Fibroblast of skin of left biceps (primary cell): ENCODE measurements at places on chromosomes 3 and 15.

GRCh38 chr3:31016196-31016595, 121.7 kb upstream of the GADL1 start:
- DNase-seq, result no peak

DNA sequence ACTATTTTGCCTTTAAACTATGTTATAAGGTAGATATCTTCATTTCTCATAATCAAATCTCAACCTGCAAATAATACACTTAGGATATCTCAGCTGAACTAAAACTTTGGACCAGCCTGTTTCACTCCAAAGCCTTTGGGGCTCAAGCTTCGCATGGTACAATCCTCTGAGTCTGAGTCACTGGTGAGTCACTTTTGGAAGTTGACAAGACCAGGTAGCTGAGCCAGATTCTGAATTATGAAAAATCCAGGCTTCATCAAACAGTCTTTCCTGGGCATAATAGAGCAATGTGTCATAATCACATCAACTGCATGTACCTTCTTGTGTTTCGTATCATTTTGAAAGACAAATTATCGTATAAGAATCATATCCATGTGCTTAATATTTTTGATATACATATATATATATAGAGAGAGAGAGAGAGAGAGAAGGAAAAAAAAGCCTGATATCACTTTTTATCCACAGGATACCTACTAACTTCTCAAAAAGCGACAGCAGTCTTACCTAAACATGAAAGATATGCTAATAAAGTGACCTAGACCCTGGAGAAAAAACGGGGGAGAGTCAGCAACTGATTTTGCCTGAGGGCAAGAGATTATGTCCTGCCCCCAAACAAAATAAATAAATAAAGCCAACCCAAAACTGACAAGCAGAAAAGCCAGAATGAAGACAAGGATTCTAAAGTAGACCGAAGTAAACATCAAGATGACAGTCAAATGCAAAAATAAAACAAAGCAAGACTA, 263.9 kb upstream of the TGFBR2 start:
- DNase-seq, result peak; percentile 82

DNA sequence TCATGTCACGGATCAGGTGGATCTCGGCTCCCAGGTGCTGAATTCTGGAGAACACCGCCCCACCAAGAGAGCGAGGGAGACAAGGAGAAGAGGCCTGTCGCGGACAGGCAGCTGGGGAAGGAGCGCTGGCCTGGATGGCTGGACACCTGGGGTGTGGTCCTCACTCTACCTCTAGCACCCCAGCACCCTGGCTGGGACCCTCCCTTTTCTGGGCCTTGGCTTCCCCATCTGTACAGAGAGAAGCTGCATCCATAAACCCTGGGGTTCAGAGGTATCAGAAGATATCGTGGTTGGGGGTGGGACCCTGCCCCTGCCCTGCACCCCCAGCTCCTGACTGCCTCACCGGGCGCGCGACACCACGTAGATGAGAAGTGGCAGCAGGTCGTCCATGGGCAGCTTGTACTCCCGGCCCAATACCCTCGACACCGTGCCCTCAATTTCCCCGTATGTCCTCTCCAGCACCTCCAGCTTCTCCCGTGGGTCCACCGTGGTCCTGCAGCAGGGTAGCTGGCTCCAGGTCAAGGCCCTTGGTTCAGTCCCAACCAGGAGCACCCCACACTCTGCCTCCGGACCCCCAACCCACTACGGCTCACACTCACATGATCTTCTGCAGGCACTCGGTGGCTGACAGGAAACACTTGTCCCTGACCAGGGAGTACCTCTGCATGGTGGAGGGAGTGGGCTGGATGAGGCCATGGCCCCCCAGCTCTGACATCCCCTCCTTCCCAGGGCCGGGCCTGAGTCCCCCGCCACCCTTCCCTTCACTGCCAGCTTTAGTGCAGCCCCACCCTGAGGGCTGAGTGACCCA, 21.7 kb downstream of the ALS2CL start:
- no peak for DNase-seq

DNA sequence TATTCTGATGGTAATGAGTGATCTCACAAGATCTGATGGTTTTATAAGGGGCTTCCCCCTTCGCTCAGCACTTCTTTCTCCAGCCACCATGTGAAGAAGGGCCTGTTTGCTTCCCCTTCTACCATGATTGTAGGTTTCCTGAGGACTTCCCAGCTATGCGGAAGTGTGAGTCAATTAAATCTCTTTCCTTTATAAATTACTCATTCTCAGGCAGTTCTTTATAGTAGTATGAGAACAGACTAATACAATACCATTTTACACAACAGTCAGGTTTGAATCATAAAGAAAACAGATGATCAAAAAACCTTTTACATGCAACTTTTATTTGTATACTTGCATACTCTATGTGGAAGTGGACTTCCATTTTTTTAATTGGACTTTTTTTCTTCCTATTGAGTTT, 46.7 kb upstream of the CBLB start:
- no peak for DNase-seq

GRCh38 chr3:14533457-14533958, 6.6 kb downstream of the GRIP2 start:
- DNase-seq, result no peak

DNA sequence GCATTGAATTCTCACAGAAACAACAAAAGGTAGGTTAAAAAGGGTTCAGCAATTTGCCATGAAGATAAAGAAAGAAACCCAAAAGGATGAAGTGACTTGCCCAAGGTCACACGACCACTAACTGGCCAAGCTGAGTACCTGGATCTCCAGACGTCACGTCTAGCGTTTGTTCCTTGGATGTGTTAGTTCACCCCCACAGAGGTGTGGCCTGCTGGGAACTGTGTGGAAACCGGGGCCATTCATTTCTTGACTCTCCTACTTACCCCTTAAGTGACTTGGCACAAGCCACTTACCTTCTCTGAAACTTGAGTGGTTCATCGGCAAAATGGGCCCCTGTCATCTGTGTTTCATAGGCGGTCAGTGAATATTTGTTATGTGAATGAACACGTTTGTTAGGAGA, 244.3 kb upstream of the SLCO3A1 start:
- no peak for DNase-seq

DNA sequence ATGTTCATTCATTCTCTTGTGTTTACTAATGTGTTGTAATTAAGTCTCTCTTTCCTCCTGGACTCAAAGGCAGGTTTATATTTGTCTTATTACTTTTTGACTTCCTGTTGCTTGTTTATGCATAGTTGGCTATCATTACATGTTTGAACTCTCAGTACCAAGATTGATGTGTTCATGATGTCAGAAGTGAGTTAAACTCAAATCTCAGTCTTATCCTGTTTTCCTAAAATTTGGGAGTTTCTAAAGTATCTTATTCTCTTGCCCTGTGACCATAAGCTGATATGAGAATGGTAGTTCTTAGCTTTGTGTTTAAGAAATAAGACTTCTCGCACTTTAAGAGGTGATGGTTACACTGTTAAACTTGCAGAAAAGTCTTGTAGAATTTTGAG, 5.2 kb downstream of the GLCE start:
- DNase-seq, result no peak

DNA sequence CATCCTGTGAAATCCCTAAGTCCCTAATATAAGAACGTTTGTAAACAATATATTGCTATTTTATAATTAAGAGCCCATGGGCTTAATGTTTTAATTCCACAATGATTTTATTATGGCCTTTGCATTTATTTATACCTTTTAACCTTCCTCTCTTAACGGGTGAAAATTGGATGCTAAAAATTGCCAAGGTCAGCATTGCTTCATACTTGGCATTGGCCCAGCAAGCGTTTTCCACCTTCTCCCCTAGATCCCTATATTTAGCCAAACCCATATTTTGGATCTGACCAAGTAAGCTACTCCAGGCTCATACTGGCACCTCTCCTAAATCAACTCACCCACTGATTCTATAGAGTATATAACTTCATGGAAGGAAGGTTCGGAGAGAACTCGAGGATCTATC, 188.0 kb upstream of the NR2F2 start:
- no peak for DNase-seq

DNA sequence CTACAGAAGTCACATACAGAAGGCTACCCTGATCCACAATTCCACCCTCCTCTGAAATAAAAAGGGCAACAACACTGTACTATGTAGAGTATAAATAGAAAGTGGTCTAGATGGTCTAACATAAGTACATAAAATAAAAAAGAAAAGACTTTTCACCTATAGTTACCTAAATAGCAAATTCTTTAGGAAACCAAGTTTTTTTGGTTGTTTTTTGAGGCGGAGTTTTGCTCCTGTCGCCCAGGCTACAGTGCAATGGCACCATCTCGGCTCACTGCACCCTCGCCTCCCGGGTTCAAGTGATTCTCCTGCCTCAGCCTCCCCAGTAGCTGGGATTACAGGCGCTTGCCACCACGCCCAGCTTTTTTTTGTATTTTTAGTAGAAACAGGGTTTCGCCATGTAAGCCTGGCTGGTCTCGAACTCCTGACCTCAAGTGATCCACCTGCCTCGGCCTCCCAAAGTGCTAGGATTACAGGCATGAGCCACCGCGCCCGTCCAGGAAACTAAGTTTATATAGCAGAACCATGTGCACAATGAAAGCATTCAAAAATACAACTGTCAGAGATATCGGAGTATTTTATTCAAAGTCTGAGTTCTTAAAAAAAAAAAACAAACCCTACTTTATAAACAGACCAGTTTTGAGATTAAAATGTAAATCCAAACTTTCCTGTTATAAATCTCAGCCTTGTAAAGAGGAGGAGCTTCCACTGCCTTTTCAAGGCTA, 1.7 kb downstream of the SIN3A start:
- no peak for DNase-seq
